SK-N-SH (cell line): ENCODE measurements at places on chromosomes 2 and 18.

- no peak for DNase-seq
Observed at GRCh38 chr18:79852561-79853302, 55.0 kb downstream of the KCNG2 start.

DNA sequence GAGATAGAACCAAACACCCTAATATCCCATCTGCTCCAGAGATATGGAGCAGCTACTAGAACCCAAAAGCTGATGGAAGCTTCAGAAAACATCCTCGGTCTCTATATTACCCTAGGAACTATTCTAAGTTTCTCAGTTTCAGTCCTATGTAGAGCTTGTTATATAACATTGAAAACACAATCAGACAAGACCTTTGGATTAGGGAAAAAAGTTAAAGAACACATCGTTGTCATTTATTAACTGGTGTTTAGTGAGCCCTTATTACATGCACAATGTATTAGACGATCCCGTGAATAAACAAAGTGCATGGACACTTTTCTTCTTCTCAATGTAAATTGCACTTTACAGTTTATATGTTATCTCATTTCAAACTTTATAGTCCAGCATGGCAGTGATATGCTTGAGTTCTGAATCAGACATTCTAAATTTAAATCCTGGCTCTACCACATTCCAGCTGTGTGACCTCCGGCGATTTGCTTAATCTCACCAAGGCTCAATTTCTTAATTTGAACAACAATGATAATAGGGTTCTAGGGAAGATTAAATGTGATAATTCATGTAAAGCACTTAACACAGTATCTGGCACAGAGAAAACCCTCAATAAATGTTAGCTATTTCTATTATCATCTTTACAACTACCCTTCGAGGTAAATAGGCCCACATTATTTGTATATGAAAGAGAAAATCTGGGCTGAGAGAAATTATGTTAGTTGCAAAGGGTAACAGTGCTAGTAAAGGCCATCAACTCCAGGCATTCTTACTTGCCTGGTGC lies 83.6 kb upstream of the PIK3C3 start:
- no peak for DNase-seq

DNA sequence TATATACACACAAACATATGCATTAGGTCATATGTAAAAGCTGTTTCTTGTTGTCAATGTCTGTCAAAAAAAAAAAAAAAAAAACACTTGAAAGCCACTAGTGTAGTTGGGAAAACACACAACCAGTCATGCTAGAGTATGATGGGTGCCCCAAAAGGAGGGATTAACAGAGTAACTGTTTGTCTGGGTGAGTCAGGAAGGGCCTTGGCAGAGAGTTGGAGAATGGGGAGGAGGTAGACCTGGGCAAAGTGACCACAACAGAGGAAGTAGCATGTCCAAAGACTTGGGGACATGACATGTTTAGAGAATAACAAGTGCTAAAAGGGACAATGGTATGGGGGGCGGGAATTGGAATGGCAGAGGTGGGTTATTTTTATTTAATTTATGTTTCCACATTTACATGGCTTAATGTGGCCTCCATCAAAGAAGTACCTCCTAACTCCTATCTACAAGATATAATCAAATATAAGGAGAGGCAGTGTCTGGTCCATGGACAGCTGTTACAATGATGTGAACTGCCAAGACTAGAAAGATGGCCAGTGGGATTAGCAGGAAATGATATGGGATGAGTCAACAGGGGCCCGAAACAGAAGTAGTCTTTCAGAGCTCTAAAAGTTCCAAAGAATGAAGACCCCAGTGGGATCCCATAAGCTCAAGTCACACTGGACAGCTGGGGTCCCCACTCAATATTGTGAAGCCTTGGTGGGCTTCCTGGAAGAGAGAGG lies 99.9 kb upstream of the ZFP36L2 start:
- no peak for DNase-seq

GRCh38 chr2:72263776-72264060 lies 116.1 kb upstream of the CYP26B1 start:
- DNase-seq, result no peak

DNA sequence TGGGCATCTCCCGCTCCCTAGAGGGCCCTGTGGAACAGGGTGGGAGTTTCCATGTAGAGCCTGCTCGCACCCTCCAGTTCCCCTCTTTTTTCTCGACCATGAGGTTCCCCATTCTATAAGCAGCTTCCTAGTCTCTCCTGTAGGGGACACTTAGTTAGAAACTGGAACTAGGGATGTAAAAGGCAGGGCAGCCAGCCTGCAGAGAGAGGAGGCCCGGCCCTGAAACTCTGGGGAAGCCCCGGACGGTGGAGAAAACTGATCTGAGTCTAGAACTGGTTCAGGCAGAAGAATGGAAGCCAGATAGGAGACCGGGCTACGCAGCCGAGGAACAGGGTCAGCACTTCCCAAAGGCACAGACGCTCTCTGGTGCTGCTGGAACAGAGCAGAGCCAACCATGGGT lies 51.6 kb upstream of the ATG16L1 start:
- no peak for DNase-seq

DNA sequence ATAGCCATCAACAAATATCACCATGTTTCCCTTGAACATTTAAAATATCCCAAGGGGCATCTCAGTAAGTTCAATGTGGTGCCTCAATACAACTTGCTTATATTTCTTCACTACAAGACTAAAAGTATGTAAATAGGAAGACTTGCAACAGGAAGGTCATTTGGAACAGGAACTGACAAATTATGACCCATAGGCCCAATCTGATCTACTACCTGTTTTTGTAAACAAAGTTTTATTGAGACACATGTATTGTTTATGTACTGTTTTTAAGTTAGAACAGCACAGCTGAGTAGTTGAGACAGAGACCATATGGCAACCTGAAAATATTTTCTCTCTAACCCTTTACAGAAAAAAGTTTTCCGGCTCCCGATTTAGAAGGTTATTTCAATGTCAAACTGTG lies 154.8 kb upstream of the TFPI start:
- no peak for DNase-seq

- no peak for DNase-seq
Observed at GRCh38 chr2:213923543-213923942, 487.3 kb upstream of the VWC2L start.

GRCh38 chr18:8176554-8176953 lies 432.7 kb upstream of the RAB12 start:
- no peak for DNase-seq

- DNase-seq, result no peak
Observed at GRCh38 chr2:181837563-181837962, 54.0 kb upstream of the ITPRID2 start.

DNA sequence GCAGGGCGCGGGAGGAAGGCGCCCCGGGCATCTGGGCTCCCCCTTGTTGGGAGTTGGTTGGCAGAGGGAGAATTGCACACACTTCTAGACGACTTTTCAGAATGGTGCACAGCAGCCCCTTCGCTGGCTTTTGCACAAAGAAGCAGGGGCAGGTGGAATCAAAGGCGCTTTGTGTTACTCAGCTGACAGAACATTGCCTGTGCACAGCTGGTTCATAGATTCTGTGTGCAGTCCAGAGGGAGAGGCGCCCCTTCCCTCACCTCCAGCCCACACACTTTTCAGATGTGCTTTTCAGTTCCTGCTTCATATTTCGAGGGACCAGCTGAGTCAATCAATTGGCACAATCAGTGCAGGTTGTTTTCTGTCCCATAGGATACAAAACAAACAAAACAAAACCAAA lies 348.4 kb upstream of the RAB12 start:
- DNase-seq, result no peak

- no peak for DNase-seq
Observed at GRCh38 chr2:13818002-13818401, 814.5 kb upstream of the LRATD1 start.

DNA sequence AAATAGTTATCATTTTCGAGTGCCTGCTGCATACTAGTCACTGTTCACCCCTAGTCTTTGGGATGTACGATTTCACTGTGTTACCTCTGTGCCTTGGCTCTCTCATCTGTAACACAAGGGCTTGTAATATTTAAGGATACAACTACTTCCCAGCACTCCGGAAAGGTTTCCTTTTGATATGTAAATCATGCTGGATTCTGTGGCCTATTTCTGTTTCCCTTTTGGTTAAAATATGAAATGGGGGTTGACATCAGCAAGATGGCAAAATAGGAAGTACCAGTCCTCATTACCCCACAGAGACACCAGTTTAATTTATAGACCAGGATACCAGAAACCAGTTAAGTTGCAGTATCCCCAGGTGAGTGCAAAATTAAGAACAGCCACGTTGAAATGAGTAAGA lies 23.5 kb downstream of the PSMG2 start:
- no peak for DNase-seq
